AG04449 (cell line): ENCODE measurements at places on chromosomes 16 and 17.

DNA sequence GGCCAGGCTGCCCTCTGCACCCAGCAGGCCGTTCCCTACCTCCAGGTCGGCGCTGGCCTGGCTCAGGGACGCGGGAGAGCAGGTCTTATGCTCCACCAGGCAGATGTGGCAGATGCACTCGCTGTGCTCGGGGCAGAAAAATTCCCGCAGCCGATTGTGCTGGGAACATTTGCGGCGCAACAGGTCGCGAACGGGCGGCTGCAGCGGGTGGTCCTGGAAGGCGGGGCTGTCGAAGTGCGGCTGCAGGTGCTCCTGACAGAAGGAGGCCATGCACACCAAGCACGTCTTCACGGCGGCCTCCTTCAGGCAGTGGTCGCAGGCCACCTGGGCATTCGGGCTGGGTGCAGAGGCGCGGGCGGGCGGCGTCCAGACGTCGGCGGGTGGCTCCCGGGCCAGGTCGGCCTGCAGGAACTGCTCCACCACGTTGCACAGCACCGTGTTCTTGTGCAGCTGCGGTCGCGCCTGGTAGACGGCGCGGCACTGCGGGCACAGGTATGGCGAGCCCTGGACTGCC, 439 bp downstream of the TRIM25 start:
- no peak for DNase-seq

DNA sequence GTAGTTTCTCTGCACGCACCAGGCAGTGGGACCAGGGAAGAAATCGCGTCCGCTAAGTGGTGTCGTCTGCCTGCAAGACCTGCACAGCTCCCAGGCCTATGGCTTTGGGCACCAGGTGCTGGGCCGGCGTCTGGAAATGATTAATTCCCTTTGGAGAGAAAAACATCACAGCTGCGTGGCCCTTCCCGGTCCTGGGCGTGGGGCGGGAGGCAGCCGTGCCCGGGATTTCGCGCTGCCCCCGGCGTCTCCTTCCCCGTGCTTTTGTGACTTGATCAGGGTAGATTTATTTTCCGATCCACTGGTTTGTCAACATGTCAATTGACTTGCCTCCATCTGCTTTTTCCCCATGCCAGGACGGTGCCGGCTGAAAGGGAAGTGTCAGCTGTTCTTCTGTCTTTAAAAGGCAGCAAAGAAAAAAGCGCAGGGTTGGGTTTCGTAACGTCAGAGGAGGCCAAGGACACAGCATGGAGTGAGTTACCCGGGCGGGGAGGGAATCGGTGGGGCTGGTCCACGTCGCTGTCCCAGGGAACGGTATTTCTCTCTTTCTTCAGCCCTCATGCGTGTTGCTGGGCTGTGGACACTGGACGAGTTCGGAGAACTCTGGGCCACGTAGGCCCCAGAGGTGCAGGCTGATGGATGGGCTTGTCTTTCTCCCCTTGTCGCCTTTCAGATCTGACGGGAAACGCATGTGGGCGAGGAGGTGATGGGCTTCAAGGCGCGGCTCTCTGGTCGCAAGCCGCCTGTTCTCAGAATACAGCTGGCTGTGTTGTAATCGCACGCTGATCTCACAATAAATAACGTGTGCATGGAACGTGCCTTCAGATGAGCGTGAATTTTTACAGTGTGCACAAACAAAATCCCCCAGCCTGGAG, 188.1 kb upstream of the ZNF469 start:
- DNase-seq: no peak

- DNase-seq: no peak
Observed at GRCh38 chr17:81712468-81713003, 452 bp downstream of the SLC25A10 start.

DNA sequence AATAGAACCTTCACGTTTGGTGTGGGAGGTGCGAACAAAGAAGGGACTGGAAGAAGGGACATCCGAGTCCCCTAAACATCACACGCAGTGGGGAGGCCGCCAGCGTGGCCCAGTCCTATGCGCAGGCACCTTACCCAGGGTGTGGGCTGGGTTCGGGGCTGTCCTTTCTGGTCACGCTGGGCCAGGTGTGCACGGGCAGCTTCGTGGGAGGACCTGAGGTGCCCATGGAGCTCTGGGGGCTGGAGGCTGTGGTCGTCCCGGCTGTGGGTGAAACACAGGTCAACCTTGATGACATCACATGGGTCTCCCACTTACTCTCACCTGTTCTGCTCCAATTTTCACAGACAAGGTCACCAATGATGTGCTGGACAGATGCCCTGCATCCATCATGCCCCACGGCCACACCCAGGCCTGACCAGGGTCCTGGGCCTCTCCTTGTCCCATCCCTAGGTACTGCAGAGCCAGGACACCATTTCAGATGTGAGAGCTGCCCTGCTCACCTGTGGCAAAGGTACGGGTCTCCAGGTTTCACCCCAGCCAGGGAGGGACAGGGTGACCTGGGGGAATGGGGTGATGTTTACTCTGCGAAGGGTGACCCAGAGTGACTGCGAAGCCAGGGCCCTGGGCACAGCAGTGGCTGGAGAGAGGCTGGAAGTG, 3.1 kb downstream of the CD300C start:
- DNase-seq: no peak

- no peak for DNase-seq
Observed at GRCh38 chr17:8941520-8941919, 24.0 kb downstream of the PIK3R5 start.

DNA sequence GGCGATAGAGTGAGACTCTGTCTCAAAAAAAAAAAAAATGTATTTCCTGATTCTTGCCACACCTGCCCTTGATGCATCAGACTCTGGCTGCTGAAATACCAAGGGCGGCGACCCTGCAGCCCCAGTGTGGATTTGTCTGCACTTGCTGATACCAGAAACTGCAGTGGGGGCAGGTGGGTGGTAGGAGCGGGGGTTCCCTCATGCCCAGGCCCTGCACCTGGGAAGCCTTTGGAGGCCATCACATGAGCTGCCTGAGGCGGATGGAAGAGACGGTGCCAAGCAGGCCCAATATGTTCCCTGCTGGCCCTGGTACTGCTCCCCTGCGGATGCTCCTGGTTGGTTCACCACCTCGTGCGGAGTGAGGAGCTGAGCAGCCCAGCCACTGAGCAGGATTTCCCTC, 50.6 kb downstream of the MARF1 start:
- DNase-seq: no peak

- no peak for DNase-seq
Observed at GRCh38 chr17:29063992-29064391, 21.1 kb downstream of the PIPOX start.

DNA sequence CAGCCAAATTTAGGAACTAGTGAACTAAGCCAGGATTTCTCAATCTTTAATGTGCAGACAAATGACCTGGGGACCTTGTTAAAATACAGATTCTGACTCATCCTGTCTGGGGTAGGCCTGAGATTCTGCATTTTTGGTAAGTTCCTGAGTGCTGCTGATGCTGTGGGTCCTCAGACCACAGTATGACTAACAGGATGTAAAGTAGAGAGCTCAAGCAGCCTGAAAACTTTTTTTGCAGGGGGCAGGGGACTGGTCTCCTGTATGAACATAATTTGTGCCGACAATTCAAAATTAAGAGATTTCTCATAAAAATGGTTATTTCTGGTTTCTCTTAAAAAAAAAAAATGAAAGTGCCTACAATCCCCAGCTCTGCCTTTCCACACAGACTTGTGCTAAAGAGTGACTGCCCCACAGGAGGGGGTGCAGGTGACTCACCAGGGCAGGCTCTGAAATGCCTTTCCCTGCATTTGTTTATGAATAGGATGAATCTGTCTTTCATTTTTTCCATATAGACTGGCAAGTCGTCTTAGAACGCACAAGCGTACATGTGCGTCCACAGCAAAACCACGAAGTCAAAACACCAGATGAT, 271.5 kb downstream of the PHKB start:
- peak; percentile 80 for DNase-seq

DNA sequence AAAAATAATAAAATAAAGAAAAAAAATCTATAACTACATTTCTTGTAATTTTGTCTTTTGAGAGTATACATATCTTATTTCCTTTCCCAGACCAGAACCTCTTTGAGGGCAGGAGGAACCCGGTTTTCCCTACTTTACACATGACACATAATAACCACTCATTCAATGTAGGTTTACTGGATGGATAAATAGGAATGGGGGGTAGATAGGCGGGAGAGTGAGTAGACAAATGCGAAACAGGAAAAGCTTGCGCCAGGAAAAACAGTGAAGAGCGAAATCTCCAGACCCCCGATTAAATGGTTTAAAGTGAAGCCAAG, 515 bp upstream of the GOSR2 start:
- DNase-seq: no peak

GRCh38 chr16:88597856-88598491, 27.8 kb downstream of the ZC3H18 start:
- no peak for DNase-seq

DNA sequence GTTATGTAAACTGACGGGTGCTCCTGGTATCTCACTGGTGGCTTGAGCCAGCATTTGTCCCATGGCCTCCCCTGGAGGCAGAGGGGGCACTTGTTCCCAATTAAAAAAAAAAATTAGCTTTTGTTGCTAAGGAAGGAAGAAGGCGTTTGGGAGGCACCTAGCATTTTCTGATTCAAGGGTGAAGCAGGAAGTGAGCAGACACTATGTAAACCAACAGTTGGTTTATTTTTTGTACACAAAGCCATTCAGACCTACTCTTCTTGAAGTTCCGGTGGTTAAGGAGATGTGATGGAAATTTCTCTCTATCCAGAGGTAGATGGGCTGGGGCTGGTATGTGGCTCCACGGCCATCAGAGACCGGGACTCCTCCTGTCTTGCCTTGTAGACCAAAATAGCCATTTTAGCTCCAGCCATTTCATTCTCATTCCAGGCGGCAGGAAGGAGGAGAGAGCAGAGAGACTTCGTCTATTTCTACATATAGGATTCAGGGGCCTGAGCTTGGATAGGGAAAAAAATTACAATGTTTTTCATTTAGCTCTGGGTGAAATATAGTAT, 103.0 kb downstream of the SNX29 start:
- no peak for DNase-seq

- no peak for DNase-seq
Observed at GRCh38 chr16:77868478-77868877, 80.1 kb downstream of the VAT1L start.
